ENCODE measurements at places on chromosomes 5 and 9.

DNA sequence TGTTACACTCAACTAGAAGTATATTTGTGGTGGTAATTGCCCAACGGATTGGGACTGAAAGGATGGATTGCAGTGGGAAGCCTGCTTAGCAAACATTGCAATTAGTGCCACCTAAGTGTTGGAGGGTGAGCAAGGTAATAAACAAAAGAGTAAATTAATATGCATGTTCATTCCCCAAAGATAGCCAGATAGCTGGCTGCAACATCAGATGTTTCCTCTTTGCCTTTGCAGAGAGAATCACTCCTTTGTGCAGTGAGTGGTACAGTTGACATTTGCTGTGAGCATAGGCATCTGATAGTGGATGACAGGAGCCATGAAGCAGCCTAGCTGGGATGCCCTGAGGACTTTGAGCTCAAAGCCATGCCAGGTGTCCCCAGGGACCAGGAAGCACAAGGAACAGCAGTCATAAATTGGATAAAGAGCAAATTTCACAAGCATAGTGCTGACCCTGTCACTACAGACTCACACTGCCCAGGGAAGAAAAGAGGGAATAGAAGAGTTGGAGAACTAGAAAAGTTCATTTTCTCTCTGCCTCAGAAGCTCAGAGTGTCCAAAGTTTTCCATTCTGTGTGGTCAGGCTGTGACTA, 336.1 kb upstream of the SLC30A5 start:
- no peak for DNase-seq

DNA sequence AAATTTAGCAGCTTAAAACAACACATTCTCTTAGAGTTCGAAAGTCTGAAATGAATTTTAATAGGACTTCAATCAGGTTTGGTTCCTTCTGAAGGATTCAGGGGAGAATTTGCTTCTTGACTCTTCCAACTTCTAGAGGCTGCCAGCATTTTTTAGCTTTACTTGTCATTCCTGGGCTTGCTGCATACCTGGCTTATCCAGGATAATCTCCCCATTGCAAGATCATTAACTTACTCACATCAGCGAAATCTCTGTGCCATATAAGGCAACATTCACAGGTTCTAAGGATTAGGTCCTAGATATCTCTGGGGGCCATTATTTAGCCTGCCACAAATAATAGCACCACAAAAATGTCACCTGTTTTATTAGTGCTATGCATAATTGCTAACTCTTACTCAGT, 46.2 kb upstream of the PCSK5 start:
- DNase-seq: no peak

DNA sequence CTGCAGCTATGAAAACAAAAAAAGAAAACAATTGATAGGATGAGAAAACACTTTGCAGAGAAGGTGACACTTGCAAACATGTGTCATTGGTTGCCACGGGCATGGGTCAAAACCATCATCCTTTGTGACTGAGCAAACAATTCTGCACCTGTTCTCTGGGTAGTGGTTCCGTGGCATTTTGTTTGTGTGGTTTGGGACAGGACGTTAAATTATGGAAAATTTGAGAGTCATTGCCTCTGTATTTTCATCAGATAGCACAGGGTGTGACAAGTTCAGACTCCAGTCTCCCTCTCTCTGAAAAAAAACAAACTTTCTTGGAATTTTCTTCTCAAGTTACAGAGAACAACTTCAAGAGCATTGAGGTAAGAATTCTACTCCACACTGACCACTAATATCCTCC, 113.4 kb upstream of the HMHB1 start:
- no peak for DNase-seq

- DNase-seq: peak; percentile 62
Observed at GRCh38 chr5:95822043-95822541, 434 bp downstream of the GLRX start.

- no peak for DNase-seq
Observed at GRCh38 chr9:551986-552929, 289.2 kb upstream of the DMRT1 start.

DNA sequence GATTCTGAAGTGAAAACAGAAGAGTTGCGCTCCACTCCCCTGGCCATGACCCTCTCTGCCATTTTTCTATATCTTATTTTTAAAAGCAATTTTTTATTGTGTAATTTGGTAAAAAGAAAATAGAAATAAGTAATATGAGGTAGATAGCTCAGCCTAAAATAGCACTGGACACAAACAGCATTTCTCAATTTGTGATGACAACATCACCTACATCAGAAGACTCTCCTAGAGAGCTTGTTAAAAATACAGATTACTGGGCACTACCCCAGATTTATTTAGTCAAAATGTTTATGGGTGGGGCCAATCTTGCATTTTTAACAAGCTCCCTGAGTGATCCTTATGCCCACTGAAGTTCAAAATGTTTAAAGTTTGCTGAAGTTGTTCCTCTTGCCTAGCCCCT, 40.5 kb upstream of the CCDC112 start:
- no peak for DNase-seq

DNA sequence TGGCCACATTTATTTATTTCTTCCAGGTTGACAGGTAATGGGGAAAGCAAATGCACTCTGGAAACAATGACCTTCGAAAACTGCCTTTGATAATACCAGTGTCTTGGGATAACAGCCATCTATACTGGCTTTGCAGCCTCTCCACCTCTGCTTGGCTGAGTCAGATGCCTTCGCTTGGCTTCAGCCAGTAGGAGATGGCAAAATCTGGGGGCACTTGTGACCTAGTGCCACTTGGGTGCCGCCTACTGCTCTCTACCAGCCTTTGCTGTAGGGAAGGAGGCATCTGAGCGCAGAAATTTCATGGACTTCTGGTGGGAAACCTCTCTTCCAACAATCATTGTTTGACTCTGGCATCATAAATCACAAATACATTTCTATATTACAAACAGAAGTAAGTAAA, 21.8 kb downstream of the FYB1 start:
- no peak for DNase-seq

- DNase-seq: peak; percentile 10
Observed at GRCh38 chr9:15977438-15977837, 424.6 kb downstream of the CCDC171 start.

DNA sequence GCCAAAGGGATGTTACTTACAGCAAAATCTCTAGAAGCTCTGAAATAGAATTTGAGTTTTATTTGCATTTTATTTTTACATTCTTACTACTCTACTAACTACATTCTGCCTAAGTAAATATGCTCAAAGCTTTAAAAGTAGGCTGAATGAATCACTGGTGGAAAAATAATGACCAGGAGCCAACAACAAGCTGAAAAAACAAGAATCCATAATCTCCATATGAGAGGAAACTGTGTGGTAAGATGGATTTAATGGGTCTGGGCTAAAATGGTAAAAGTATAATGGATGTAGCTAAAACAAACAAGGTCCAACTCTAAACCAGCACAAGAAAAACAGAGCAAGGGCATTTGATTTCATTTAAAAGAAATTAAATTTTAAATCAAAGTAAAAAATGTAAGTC, 525.8 kb upstream of the FTMT start:
- DNase-seq: no peak

DNA sequence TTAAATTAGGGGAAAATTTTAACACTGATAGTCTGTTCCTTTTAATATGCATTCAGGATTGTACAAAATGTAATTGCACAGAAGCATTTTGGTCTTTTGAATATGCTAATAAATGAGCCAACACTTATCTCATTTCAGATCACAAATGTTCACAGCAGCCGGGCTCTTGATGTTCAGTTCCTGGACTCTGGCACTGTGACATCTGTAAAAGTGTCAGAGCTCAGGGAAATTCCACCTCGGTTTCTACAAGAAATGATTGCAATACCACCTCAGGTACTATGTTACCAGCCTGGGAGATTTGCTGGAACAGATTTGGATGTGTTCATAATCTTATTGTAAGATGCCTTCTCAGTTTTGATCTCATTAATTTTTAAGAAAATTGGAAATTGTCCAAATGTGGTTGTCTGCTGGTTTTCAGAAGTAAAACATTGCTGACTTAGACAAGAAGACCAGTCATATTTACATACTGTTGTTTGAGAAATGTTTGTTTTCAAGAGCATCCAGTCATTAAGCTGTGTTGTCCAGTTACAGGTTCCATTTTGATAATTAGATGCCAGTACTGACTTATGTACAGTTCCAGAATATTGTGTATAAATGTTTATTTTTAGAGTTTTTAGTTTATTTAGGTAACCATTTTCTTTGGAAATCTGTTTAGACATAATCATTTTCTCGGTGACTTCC, 23.0 kb upstream of the TMOD1 start:
- no peak for DNase-seq

DNA sequence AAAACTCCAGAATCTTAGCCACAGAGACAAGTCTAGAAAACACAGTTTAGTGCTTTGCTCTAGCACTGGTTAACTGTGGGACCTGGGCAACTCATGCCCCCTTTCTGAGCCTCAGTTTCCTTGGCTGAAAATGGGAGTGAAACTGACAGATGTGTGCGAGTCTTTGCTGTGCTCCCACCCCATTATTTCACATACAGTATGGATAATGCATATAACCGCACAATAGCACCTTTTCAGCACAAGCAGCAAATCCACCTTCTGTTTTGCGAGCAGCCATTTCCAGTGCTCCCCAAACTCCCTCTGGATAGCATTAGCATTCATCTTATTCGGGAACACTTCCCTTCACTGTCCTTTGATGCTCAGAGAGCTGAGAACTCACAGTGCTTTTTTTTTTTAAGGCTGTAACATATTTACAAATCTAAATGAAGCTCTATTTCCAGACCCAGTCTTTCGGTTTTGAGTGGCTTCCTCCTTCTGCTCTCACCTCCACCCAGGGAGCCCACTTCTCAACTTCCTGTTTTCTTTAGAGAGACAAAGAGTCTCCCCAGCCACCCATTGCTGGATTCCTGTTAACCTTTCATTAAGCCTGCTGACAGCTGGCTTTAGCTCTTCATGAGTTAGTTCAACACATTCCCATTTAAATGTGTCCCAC, 49.2 kb downstream of the TIMD4 start:
- DNase-seq: no peak

- no peak for DNase-seq
Observed at GRCh38 chr9:90846770-90847419, 45.3 kb downstream of the SYK start.

GRCh38 chr5:179699616-179700237, 960 bp downstream of the CANX start:
- peak; percentile 39 for DNase-seq

GRCh38 chr9:5529683-5530221, 19.4 kb downstream of the PDCD1LG2 start:
- DNase-seq: peak; percentile 35

DNA sequence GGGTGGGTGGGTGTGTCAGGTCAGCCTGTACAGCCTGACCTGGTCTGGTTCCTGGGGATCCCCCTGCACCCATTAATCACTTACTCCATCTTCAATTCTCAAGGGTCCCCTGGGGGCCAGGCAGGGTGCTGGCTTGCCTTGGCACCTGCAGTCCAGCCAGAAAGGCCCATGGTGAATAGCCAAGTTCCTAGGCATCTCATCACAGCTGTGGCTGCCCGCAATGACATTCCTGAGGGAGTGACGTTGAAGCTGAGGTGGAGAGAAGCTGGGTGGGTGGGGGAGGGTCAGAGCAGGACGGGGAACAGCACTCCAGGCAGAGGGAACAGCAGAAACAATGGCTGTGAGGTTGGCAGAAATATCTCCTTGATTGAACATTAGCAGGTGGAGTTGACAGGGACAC, 10.6 kb downstream of the HMCN2 start:
- peak; percentile 81 for DNase-seq

- DNase-seq: peak; percentile 11
Observed at GRCh38 chr5:117488976-117489500, 914.4 kb upstream of the SEMA6A start.

GRCh38 chr5:4976902-4977301, 163.2 kb upstream of the ADAMTS16 start:
- DNase-seq: no peak

DNA sequence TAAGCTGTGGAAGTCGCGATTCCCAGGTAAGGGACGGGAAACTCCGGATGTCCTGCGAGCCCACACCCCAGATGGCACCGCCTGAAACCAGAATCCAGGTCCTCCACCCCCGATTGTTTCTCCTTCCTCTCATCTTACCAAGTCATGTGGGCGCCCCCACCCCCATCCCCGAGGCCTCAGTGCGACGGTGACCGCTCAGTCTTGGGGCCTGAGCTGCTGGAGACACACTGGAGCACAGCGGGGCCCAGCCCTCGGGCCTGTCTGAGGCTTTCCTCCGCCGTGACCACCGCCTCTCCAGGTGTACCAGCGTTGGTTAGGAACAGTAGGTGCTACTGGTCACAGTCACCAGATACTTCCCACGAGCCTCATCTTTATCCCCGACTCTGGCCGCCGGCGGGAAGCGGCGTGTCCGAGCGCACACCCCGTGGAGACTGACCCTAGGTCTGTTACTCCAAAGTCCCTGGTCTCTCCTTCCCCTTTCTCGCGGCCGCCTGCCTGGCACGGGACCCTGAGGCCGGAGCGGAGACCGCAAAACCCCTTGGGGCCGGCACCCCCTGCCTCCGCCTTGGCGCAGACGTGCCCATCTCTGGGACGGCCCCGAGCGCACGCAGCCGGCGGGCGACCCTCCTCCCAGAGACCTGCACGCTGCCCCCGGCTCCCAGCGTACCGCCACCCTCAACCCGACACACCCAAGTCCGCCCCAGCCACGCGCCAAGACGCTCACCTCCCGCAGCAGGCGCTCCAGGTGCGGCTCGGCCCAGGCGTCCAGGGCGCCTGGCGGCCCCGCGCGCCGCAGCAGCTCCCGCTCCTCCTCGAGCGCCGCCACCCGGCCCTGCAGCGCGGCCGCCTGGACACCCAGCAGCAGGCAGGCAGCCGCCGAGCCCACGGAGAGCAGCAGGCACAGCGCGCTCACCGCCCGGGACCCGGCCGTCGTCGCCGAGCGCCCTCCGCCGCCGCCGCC, 733 bp downstream of the COL23A1 start:
- no peak for DNase-seq

GRCh38 chr9:4548811-4549725, 58.8 kb downstream of the SLC1A1 start:
- no peak for DNase-seq

DNA sequence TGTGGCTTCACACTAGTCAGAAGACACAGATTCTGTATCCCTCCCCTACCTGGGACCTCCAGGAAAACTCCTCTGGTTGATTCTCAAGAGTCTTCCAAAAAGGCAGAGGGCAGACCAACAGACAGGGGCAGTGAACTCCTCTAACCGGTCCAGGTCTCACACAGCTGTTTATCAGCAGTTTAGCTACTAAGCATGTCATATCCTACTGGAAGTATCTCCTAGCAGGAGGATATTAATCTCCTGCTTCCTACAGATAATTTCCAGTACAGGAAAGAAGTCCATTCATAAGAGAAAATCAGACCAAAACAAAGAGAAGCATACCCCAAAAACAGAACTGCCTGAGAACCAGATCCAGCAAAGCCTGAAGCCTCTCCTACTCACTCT, 64.3 kb downstream of the DTWD2 start:
- DNase-seq: no peak

DNA sequence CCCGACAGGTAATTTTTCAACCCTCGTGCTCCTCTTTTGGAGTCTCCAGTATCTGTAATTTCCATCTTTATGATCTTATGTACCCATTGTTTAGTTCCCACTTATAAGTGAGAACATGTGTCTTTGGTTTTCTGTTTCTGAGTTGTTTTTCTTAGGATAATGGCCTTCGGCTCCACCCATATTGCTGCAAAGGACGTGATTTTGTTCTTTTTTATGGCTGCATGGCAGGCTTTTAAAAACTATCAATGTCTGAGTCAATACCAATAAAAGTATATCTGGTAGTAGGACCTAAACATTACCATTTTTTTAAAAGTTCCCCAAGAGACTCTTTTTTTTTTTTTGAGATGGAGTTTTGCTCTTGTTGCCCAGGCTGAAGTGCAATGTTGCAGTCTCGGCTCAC, 3.9 kb upstream of the SLC26A2 start:
- DNase-seq: peak; percentile 80

- DNase-seq: no peak
Observed at GRCh38 chr9:132037458-132037857, 42.2 kb downstream of the MED27 start.

GRCh38 chr9:20406344-20406743, 216.0 kb downstream of the MLLT3 start:
- no peak for DNase-seq
